ENCODE measurements at places on chromosomes 12 and 14.

DNA sequence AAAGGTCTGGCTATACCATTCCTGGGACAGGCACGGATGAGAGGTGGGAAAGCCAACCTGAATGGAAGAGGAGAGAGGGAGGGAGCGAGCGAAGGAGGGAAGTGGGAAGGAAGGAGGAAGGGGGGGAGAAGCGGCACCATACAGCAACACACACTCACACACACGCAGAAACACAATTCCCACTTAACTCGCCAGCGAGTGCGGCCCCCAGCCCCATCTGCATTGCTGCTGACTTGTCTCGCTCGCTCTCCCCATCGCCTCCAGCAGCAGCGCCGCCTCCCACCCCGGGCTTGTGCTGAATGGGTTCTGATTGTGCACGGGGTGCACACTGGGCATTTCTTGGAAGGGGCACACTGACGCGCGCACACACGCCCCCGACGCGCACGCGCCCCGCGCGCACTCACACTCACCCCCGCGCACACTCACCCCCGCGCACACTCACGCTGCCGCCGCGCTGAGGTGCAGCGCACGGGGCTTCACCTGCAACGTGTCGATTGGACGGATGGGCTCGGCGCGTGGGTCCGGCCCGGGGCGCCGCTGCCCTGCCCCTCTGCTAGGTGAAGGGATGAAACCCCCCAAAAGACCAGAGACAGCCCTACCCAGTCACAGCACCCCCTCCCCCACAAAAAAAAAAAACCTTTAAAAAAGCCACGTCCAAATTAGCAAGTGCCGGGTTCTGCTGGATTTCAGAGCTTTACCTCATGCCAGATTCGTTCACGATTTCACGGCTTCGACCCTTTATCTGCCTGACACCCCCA lies 685 bp downstream of the GRIN2B start:
- DNase-seq: no peak

DNA sequence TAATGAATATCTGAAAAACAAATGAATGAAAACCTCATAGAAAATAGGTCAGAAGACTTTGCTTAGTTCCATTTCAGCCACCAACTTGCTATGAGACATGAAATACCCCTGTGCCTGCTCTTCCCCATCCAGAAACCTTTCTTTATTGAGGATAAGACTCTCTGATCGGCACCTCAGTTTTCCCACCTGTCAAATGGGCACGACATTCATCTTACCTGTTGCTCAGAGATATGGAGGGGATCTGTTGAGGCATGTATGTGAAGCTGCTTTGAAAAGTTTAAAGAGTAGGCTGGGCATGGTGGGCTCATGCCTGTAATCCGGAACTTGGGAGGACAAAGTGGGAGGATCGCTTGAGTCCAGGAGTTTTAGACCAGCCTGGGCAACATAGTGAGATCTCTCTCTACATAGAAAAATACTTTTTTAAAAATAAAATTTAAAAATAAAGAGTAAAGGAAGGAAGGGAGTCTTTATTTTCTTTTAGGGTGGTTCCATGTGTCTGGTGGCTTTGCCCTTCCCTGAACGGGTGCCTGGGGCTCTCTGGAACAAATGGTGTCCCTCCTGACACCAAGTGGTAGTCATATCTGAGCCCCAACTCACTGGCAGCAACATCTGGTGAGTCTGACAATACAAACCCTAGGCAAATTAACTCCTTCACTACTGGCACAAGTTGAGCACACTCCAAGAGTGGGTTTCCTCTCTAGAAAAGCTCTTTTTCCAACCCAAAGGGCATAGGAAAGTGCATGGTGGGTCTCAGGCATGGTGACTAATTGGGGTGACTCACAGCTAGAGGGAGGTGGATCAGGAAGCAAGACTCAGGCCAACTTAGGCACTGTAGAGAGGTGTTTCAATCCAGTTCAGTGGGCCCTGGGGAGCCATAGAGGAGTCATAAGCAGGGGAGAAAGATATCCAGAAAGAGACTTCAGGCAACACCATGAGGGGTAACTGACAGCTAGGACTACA lies 42.1 kb downstream of the MAP1LC3B2 start:
- no peak for DNase-seq

DNA sequence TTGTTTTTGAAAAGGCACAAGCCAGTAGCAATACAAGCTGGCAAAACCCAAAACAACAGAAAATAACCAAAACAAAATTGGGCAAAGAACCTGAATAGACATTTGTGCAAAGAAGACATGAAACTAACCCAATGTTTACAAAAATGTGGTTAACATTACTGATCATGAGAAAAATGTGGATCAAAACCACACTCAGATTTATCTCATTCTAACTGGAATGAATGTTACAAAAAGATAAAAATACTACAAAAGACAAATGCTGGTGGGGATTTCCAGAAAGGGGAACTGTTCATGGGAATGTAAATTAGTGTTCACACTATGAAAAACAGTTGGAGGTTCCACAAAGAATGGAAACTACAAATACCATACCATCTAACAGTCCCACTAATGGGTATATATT lies 26.6 kb downstream of the ASCL4 start:
- DNase-seq: no peak

- no peak for DNase-seq
Observed at GRCh38 chr14:56753396-56753795, 56.9 kb downstream of the OTX2 start.

DNA sequence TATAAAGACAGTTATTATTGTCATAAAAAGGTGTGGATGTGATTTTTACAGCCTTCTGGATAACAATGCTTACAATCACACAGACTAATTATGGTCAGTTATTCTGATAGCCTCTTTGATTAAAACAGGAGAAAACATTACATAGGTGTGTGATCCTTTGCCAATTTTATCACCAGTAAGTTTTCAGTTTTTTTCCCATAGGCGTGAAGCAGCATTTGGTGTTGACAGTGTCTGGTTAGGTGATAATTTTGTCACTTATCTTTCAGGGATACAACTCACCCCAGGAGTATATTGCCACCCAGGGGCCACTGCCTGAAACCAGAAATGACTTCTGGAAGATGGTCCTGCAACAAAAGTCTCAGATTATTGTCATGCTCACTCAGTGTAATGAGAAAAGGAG lies 208.8 kb downstream of the EPS8 start:
- no peak for DNase-seq

- DNase-seq: no peak
Observed at GRCh38 chr14:53093206-53093605, 59.9 kb downstream of the DDHD1 start.

- no peak for DNase-seq
Observed at GRCh38 chr12:40117818-40118217, 11.9 kb upstream of the SLC2A13 start.

All from NCI-H510A (cell line).